Melanocyte of skin (primary cell): ENCODE measurements at places on chromosomes 2 and 18. TPM values are rescaled to one million over a fixed set of nuclear protein-coding genes. Genes with fewer than 3 reads are reported as not detected.

Gene TCF4
- 10.6 and 24.3 TPM in 2 replicates for total RNA-seq

Gene CD207
- total RNA-seq, result not detected in 2 replicates

Gene RAX
- total RNA-seq, result not detected in 2 replicates

Gene SULT1C2
- total RNA-seq, result 2.6 and 3.3 TPM in 2 replicates

Gene LOXHD1
- not detected in 2 replicates for total RNA-seq

Gene SLC40A1
- total RNA-seq, result 0.36 TPM in 1 of 2 replicates, not detected in the other

Gene REG1B
- not detected in 2 replicates for total RNA-seq

Gene UGT1A10
- not detected in 2 replicates for total RNA-seq

Gene XPO1
- 245 and 257 TPM in 2 replicates for total RNA-seq

Gene DYNAP
- total RNA-seq, result not detected in 2 replicates

Gene TEKT4
- total RNA-seq, result not detected in 2 replicates

Gene MLPH
- 164 and 182 TPM in 2 replicates for total RNA-seq

Gene SERPINB4
- not detected in 2 replicates for total RNA-seq

Gene IL37
- total RNA-seq, result not detected in 2 replicates

Gene MPP4
- total RNA-seq, result 0.36 and 0.69 TPM in 2 replicates

Gene ABHD1
- total RNA-seq, result under 0.01 and 0.73 TPM in 2 replicates

Gene GALNT13
- not detected in 2 replicates for total RNA-seq
